ENCODE measurements at places on chromosomes 2 and 18.
A peak's percentile ranks its signal among the peaks of the same experiment; 100 is the strongest.

DNA sequence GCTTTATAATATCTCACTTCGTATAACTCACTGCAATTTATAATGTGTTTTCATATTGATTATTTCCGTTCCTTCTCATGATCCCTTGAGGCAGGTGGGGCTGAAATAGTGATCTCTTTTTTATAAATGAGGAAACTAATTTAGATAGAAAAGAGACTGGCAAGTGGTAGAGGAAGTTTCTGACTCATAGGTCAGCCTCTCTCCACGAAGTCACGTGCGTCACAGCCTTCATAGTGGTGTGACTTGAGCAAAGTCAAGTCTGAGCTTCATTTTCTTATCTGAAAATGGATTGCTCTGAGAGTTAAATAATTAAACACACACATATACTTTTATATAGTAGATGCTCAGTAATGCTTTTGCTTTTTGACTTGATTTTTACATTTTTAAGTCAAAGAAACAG, 19.9 kb downstream of the ABCG5 start:
- DNase-seq, result peak; percentile 37

DNA sequence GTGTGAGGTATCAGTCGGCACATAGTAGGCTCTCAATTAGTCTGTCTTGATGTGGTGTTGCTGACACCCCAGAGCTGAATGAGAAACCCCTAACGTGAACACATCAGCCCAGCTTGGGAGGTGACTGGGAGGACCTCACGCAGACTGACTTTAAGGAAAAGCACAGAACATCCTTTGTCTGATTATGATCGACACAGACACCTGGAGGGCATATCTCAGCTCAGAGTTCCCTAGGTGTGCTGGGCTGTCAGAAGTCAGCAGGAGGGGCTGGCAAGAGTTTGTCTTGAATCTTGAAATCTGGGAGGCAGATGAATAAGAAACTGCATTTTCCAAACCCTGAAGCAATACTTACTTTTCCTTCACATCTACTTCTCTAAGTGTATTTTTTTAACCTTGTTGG, 16.8 kb upstream of the MYCN start:
- DNase-seq, result no peak

- no peak for DNase-seq
Observed at GRCh38 chr2:241632478-241633325, 4.3 kb downstream of the THAP4 start.

DNA sequence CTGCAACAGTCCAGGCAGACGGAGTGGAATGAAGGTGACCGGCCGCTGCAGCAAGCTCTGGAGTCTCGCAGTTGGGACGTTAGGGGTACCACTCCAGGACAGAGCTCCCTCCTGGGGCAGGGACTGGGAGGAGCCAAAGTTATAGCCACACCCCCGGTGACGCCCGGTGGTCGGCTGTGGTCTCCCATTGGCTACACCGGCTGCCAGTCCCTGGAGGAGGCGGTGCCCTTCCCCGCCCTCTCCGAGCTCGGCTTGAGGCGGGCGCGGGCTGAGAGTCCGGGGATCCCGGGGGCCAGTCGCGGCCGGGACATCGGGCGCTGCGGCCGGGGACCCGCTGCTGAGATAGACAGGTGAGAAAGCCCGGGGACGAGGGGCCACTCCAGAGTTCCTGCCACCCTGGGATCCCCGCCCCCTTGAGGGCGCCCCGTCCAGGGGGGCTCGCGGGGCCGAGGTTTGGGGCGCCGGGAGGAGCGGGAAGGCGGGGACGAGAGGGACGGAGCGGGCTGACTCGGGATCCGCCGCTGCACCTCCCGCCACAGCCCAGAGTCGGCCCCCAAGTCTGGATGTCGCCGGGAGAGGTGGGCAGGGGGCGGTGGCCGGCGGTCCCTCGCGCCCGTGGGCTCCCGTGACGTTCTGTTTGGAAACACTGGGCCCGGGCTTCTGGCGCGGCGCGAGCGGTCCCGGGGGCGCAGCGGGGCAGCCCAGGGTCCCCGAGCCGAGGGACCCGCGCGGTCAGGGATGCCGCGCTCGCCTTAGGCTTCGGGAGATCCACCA, at the start of gene PLEKHH2:
PLEKHH2 (plus strand) TSS at position 231 of the 774 bp plus-strand sequence. CDS start 7,414 bp downstream, outside the sequence.
- peak; percentile 59 for DNase-seq

DNA sequence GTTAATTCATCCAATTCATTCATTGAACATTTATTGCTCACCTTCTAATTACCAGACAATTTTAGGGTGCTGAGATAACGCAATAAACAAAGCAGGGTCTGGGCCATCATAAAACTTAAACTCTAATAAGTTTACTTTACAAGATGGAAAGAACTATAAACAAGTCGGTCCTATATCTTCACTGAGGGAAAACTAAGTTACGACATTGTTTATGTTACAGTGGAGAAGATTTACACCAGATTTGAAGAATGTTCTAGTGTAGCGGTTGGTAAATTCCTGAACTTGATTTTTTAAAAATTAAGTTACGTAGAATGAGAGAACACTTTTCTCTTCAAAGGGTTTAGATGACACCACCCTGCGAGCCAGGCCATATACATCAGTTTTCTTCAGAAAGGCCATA, 20.7 kb upstream of the FRZB start:
- DNase-seq, result no peak

GRCh38 chr2:188042412-188042811, 249.3 kb upstream of the GULP1 start:
- peak; percentile 97 for DNase-seq

DNA sequence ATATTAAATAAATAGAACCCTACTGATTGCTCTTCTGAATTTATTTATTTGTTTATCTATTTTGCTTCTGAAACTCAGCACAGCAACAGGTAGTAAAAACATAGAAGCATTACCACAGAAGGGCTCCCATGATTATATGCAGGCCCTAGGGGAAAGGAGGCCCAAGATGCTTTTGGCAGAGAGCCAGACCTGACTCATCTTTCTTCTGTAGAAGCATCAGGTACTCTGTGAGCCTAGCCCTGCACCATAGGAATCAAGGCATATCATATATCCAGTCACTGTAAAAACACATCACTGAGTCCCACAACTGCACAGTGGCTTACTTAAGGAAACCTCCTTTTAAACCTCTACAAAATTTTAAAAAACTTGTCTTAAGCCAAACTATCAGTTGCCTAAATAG, 1.8 kb downstream of the SCN9A start:
- DNase-seq, result peak; percentile 59

- no peak for DNase-seq
Observed at GRCh38 chr2:190318931-190319554, 583 bp downstream of the HIBCH start.

- peak; percentile 34 for DNase-seq
Observed at GRCh38 chr2:165876712-165877111, 76.9 kb downstream of the TTC21B start.

DNA sequence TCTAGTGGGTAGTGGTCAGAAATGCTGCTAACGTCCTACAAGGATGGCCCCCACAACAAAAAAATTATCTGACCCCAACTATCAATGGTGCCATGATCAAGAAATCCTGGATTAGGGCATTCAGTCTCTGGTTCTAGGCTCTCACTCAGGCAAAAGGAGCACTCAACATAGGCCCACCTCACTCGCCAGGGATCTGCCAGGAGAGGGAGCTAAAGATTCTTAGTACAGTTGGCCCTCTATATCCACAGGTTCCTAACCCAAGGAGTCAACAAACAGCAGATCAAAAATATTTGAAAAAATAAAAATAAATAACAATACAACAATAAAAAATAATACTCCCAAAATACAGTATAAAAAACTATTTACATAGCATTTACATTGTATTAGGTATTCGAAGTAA, 10.0 kb downstream of the SLC4A5 start:
- DNase-seq, result peak; percentile 38

GRCh38 chr18:54280220-54280569, 10.9 kb downstream of the POLI start:
- no peak for DNase-seq

GRCh38 chr2:187586011-187586641, 31.9 kb upstream of the TFPI start:
- peak; percentile 44 for DNase-seq

DNA sequence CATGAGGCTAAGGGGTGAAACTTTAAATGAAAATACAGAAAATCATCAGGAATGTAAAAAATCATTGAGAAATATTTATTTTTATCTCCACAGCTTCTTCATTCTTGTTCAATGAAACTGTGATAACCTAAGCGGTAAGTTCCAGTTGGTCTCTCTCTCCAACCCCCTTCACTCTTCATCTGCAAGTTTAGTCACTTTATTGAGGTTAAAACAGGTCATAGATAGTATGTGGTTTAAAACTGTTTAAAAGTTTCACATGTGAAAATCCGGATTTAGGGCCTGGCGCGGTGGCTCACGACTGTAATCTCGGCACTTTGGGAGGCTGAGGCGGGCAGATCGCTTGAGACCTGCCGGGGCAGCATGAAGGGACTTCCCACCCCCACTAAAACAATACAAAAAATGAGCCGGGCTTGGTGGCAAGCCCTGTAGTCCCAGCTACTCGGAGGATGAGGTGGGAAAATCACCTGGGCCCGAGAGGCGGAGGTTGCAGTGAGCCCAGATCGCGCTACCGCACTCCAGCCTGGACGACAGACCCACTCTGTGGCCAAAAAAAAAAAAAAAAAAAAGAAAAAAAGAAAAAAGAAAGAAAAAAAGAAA, 1.6 kb upstream of the PHLPP1 start:
- DNase-seq, result no peak

GRCh38 chr2:130848526-130849210, 12.0 kb downstream of the ARHGEF4 start:
- DNase-seq, result no peak

GRCh38 chr2:239608723-239609122, 207.9 kb upstream of the HDAC4 start:
- DNase-seq, result no peak

DNA sequence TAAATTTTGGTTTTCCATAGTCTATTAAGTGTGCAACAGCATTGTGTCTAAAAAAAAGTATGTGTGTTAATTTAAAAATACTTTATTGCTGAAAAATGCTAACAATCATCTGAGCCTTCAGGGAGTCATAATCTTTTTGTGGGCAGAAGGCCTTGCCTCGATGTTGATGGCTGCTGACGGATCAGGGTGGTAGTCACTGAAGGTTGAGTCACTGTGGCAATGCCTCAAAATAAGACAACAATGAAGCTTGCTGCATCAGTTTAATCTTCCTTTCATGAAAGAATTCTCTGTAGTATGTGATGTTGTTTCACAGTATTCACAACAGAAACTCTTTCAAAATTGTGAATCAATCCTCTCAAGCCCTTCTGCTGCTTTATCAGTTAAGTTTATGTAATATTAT, 31.3 kb downstream of the HDHD2 start:
- no peak for DNase-seq

GRCh38 chr2:117979911-117980701, 33.8 kb downstream of the CCDC93 start:
- DNase-seq, result no peak

GRCh38 chr2:146547236-146547635, 1297.6 kb upstream of the ACVR2A start:
- DNase-seq, result no peak

- peak; percentile 13 for DNase-seq
Observed at GRCh38 chr2:29865512-29865911, 55.9 kb downstream of the ALK start.

DNA sequence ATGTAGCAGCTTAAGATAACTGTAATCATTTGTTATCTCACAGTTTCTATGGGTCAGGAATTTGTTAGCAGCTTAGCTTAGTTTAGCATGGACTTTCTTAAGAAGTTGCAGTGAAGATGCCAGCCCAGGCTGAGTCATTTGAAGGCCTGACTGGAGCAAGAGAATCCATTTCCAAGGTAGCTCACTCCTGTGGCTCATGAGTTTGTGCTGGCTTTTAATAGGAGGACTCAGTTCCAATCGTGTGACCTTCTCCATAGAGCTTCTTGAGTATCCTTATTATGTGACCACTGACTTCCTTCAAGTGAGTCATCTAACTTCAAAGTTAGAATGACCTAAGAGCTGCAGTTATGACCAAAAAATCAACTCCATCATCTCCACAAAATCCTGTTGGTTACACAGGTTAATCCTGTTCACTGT, 1.4 kb downstream of the GPATCH11 start:
- DNase-seq, result peak; percentile 64

DNA sequence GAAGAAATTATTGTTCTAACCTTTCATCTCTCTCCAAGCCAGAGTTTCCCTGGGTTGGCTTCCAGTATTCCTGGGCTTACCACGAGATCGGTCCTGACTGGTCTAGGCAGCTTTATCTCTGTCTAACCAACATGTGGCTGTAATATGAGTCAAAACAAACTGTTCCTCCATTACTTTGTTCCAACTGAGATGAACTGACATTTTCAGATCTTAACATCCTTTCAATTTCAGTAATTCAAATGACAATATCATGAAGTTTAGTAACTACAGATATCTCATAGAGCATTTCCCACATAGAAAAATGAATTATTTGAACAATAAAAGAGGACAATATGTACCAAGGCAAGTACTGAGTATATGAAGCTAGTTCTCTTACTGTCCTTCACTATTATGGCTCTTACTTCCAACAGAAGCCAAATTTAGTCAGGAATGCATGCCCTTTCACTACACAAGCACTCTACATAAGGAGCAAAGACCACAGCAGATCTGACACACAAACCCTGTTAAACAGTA, 15.5 kb downstream of the SLC25A12 start:
- DNase-seq, result peak; percentile 73

DNA sequence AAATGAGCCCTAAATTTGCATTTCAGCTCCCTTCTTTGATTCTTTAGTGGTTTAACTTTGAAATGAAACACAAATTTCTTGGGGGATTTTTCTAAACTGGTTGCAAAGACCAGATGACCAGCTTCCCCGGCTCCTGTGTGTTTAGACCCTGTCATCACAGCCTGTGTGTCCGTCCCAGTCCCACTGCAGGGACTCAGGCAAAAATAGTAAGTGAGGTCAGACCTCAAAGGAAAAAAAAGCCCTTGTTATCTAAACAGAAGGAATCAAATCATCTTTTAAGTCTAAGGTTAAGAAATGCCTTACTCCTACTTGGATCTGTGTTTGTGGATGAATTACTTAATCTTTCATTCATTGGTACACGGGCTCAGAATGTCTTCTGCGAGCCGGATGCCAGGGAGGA, 423.7 kb downstream of the LPIN1 start:
- DNase-seq, result no peak

DNA sequence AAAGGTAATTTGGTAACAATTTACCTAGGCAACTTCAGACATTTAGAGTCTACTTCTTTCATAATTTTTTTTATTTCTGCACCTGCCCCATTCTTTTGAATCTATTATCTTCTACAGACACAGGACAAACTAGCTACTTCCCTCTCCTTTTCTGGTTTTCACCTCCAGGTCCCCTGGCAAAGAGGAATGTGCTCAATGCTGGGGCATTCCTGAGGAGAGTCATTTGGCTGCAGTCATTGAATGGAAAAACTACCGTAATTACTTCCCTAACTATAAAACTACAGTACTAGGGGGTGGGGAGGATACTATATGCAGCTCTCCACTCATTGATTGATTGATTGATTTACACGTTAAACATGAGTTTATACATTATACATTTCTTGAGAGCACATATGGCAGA, 11.2 kb upstream of the ARHGAP28 start:
- DNase-seq, result peak; percentile 9

DNA sequence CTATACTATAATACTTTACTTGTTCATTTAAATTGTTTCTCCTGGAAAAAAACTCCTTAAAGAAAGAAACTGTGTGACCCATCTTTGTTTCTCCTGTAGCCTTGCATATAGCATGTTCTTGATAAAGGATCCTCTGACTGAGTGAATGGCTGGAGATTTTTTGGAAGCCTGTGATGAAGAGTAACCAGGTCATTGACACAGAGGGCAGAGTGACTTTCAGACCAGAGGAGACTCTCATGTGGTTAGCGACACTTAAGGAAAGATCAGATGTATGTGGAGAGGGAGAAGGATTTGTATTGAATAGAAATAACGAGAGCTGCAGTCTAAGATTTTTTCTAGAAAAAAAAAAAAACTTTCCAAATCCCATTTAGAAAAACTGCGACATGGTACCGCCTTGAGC, 85.5 kb downstream of the TRIM43 start:
- DNase-seq, result no peak
